ENCODE measurements at places on chromosomes 3 and 15.

- DNase-seq = no peak
Measured at GRCh38 chr3:59446775-59447465, 397.1 kb upstream of the CFAP20DC start.

DNA sequence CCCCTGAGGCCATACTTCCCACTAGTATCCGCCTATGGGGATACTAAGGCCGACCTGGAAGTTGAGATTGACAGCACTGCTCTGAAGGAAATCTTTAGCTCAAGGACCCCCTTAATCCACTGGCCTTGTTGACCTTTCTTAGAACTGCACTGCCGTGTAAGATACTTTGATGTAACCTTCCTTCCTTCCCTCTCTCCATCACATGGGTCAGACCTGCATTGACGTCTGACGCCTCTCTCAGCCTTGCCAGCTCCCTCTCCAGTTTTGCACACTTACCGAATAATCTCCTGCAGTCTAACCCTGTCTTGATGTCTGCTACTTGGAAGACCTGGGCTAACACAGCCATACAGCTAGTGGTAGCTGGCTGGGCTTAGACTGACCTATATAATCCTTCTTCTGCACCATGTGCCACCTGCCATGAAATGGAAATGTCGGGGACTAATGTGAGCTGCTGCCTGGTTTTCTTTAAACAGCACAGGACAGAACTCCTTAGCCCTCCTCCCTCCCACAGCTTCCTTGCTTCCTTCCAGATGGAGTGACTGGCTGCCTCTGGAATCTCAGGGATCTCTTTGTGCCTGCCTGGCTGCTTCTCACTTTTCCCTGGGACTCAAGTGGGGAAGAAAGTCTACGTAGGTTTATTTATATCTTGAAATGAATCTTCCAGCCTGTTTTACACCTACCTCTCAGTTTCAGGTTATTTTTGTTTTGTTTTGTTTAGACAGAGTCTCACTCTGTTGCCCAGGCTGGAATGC lies 39.2 kb upstream of the HERC1 start:
- DNase-seq = peak; percentile 24

- no peak for DNase-seq
Measured at GRCh38 chr3:127448161-127448561, 142.4 kb downstream of the TPRA1 start.

DNA sequence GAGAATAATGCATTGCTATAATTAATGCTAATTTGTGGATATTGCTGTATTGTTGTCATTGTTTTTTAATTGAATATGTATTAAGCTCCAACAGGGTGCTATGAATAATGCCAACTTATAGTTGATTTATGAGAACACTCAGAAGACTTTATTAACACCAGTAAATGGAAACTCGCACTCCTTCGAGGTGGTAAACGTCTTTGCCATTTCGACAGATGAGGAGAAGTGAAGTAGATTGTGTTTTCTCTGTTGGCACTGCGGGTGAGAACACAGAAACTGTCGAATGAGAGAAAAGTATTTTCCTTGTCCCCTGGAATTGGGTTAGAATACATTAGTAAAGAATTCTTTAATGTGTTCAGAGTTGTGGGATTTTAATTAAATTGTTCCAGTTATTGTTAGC lies 354.5 kb downstream of the LPP start:
- no peak for DNase-seq

GRCh38 chr3:171072432-171072831 lies 45.9 kb upstream of the SLC2A2 start:
- DNase-seq = no peak

DNA sequence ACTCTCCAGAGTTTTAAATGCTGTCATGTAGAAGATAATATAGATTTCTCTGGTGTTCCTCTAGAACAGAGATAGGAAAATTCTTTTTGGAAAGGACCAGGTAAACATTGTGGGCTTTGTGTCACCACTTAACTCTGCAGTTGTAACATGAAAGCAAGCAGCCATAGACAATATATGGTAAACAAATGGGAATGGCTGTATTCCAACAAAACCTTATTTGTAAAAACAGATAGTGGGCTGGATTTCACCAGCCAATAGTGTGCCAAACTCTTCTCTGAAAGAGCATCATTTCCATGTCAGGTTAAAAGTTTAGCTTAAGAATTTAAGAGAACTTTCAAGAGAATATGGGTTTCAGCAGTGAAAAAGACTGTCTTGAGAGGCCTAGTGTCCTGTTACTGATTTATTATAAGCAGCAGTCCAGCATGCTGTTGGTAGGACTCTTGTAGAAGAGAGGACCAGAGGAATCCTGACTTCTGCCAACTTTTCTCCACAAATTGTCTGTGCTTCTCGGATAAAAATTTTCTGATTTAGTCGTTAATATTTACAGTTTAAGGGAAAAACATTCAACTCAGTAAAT lies 107.7 kb downstream of the TCF12 start:
- no peak for DNase-seq

GRCh38 chr15:67548236-67548852 lies 5.8 kb downstream of the MAP2K5 start:
- DNase-seq = no peak

DNA sequence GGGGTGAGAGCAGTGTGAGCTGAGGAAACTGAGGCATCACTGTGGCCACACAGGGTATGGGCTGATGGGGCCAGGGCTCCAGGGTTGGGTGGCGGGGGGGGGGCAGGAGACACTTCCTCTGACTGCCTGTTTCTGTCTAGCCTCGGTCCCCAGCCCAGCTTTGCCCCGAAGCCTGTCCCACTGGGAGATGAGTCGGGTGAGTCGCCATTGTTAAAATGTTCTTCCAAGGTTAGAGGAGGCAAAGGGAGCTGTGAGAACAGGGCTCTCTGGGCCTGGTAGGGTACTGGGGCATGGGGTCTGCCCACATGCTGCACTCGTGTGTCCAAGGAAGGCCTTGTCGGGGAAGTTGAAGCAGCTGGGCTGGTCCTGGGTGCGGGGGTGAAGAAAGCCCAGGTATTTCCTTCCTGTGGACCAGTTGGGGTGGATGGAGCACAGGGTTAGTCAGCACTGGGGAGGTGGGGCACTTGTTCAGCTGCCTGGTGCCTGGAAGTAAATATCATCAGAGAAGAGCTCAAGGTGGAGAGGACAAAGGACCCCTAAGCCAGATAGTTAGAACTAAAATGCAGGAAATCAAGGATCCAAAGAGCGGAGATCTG lies 8.3 kb upstream of the JMJD7 start:
- DNase-seq = no peak

GRCh38 chr3:138686771-138687221 lies 78.2 kb downstream of the FAIM start:
- DNase-seq = peak; percentile 38
